Upper lobe of left lung (tissue), 6 donors: ENCODE measurements at places on chromosomes 2 and 18. TPM values are rescaled to one million over a fixed set of nuclear protein-coding genes. Genes with fewer than 3 reads are reported as not detected.

DNA sequence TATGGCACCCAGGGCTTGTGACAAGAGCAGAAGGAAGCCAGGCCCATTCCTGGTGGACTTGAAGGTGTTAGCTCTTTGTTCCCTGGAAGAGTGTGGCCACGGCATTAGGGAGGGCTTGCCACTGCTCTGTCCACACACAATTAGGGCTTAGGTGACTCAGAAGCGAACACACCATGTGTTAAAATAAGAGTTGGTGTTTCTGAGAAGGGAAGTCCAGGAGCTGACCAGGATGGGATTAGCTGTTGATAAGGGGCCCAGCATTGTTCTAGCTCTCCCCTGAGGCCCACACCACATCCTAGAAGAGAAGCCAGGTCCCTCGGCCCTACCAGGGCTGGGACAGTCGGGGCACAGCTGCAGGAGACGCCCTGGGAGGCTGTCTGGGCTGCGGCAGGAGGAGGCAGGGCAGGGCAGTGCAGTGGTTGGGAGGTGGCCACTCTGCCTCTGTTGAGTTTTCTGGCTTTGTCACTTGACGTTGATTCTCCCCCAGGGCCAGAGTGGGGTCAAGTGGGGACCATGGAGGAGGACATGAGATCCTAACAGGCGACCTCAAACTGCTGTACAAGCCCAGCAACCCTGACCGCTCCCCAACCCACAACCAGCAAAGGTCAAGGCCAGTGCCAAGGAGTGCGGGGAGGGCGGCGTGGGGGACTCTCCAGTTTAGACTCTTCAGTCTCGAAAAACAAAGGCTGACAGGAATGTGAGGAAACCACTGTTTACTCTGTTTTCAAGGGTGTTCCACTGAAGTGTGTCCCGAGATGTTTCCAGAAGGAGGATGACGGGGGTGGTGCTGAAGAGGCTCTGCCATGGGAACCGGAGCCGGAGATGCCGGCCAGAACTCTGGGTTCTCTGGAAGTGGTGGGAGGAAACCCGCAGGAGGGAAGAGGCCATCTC lies 16.8 kb downstream of the GNLY start:
- peaks cover 82% of the 10 kb centered on the region for H3K4me1 ChIP-seq
- no peaks in the 10 kb centered on the region for H3K36me3 ChIP-seq
- no peak overlapping the region for H3K4me3 ChIP-seq
- H3K27ac ChIP-seq, result peak overlapping the region; percentile 98
- DNase-seq, result peak; percentile 96

DNA sequence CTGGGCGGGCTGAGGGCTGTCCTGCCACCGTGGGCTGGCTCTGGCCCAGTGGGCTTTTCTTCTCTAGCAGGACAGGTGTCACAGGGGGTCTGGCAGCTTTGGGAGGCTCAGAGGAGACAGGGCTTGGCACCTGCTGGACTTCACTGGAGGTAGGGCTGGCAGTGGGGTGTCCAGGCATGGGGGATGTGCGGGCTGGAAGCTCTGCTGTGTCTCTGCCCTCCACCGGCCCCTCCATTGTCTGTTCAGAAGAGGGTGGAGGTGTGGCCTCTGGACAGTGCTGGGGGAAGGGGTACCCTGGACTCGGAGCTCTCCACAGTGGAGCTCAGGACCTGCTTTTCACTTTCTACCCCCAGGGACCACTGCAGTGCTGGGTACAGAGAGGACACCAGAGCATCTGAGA lies 9.2 kb downstream of the PTPRN start:
- peaks cover 3% of the 10 kb centered on the region for H3K4me1 ChIP-seq
- no peak overlapping the region for H3K27ac ChIP-seq
- no peaks in the 10 kb centered on the region for H3K36me3 ChIP-seq
- peaks cover 4% of the 10 kb centered on the region for H3K27me3 ChIP-seq
- no peak overlapping the region for H3K4me3 ChIP-seq

DNA sequence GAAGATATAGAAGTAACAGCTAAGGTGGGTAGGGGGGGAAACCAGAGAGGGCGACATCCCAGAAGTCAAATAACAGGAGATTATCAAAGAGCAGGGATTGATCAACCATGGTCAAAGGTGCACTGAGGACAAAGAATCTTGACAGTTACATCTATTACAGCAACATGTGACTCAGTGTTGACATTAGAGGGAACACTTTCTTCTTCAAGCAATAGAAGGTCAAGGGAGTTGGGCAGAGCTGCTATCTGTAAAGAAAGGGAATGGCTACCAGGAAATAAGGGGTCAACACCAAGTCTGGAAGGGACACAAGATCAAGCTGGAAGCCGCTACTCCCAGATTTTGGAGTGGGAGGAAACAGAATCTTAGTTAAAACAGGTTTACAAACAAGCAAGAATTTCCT lies 611.0 kb downstream of the TSN start:
- no peaks in the 10 kb centered on the region for H3K27me3 ChIP-seq
- H3K4me3 ChIP-seq, result no peak overlapping the region
- H3K36me3 ChIP-seq, result no peaks in the 10 kb centered on the region
- no peak for DNase-seq
- H3K27ac ChIP-seq, result no peak overlapping the region
- no peaks in the 10 kb centered on the region for H3K4me1 ChIP-seq

Gene TUBB6
- total RNA-seq, result 89.1 TPM

DNA sequence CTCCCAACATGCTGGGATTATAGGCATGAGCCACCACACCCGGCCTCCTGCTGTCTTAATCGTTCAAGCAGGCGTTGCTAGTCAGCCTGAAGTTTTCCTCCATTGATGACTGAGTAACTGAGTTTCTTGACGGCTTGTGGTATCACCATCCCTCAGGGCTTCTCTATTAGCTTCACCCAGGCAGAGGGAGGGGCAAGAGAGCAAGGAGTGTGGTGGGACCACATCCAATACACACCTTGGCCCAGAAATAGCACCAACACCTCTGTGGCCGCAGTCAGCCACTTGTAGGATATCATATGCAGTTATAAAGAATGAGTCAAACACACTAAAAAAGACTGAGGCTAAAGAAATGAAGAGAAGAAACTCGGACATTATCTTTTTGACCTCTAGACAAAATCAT lies 1009.4 kb upstream of the CELF4 start:
- no peaks in the 10 kb centered on the region for H3K36me3 ChIP-seq
- H3K27ac ChIP-seq, result no peak overlapping the region
- no peaks in the 10 kb centered on the region for H3K4me1 ChIP-seq
- no peak overlapping the region for H3K4me3 ChIP-seq

Gene ACTG2
- 34.7 TPM for total RNA-seq

Gene RMDN2
- total RNA-seq, result 15.7 TPM

GRCh38 chr2:233418761-233419546 lies 64.7 kb downstream of the DGKD start:
- peak overlapping the region; percentile 80 for H3K27ac ChIP-seq
- no peaks in the 10 kb centered on the region for H3K27me3 ChIP-seq
- peaks cover 45% of the 10 kb centered on the region for H3K4me1 ChIP-seq
- H3K4me3 ChIP-seq, result peak overlapping the region; percentile 1
- peaks cover 4% of the 10 kb centered on the region for H3K36me3 ChIP-seq
- DNase-seq, result peak; percentile 36

- no peak overlapping the region for H3K4me3 ChIP-seq
- H3K27me3 ChIP-seq, result no peaks in the 10 kb centered on the region
- no peaks in the 10 kb centered on the region for H3K4me1 ChIP-seq
- no peak for DNase-seq
- no peaks in the 10 kb centered on the region for H3K36me3 ChIP-seq
Observed at GRCh38 chr2:146701183-146701582, 1143.6 kb upstream of the ACVR2A start.
